ENCODE measurements at places on chromosomes 1 and 21. TPM values are rescaled to one million over a fixed set of nuclear protein-coding genes. Genes with fewer than 3 reads are reported as not detected.

The DISP3 gene
- not detected for total RNA-seq

The ABCG1 gene
- 5.7 TPM for total RNA-seq

The NBPF4 gene
- total RNA-seq: not detected

The MTFR1L gene
- total RNA-seq: 85.2 TPM

The ANXA9 gene
- total RNA-seq: not detected

The NUP210L gene
- total RNA-seq: 3.0 TPM

The PHF13 gene
- 8.1 TPM for total RNA-seq

The S100A12 gene
- total RNA-seq: 1.2 TPM

The ESPN gene
- not detected for total RNA-seq

The VANGL1 gene
- total RNA-seq: 1.2 TPM

The RGS4 gene
- 0.69 TPM for total RNA-seq

The GLIS1 gene
- total RNA-seq: 0.40 TPM

DNA sequence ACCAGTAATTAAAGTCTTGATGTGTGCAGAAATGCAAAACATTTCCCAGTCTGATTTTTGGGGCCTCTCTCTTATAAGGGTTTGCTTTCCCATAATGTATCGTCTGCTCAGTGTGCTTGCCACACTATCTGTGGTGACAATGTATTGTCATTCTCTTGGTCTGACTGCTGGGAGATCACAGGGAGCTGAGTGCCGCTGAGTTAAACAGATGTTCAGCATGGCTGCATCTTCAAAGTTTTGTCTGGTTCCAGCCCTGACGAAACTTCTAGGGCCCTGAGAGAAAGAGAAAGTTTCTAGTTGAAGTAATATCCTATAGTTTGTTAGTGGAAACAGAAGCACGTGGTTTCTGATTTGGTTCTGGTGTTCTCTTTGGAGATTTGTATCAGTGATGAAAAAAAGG lies 42.6 kb downstream of the DNM3 start:
- no peak for DNase-seq

- peak; percentile 59 for DNase-seq
These were observed 61.4 kb upstream of the DIRAS3 start for GRCh38 chr1:68111519-68112436.

DNA sequence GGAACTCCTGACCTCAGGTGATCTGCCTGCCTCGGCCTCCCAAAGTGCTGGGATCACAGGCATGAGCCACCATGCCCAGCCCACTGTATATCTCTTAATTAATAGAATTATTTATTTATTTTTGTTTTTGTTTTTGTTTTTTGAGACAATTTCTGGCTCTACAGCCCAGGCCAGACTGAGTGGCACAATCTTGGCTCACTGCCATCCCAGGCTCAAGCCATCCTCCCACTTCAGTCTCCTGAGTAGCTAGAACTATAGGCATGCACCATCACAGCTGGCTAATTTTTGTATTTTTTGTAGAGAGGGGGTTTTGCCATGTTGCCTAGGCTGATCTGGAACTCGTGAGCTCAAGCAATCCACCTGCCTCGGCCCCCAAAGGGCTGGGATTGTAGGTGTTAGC lies 15.7 kb upstream of the WDTC1 start:
- no peak for DNase-seq

DNA sequence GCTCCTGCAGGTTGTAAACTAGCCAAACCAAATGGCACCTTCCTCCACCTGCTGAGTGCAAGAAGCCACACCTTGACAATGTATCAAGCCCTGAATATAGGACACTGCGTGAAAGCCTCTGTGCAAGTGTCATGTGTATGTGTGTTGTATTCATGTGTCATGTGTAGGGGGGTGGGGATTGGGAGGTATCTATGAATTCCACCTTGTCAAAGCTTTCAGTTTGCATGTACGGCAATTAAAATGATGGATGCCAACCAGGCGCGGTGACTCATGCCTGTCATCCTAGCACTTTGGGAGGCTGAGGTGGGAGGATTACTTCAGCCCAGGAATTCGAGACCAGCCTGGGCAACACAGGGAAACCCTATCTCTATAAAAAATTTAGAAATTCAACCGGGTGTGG lies 19.8 kb downstream of the CD34 start:
- no peak for DNase-seq

- DNase-seq: no peak
These were observed 8.7 kb downstream of the C1orf174 start for GRCh38 chr1:3891329-3891865.

GRCh38 chr1:205907794-205908193 lies 35.5 kb downstream of the SLC26A9 start:
- no peak for DNase-seq

DNA sequence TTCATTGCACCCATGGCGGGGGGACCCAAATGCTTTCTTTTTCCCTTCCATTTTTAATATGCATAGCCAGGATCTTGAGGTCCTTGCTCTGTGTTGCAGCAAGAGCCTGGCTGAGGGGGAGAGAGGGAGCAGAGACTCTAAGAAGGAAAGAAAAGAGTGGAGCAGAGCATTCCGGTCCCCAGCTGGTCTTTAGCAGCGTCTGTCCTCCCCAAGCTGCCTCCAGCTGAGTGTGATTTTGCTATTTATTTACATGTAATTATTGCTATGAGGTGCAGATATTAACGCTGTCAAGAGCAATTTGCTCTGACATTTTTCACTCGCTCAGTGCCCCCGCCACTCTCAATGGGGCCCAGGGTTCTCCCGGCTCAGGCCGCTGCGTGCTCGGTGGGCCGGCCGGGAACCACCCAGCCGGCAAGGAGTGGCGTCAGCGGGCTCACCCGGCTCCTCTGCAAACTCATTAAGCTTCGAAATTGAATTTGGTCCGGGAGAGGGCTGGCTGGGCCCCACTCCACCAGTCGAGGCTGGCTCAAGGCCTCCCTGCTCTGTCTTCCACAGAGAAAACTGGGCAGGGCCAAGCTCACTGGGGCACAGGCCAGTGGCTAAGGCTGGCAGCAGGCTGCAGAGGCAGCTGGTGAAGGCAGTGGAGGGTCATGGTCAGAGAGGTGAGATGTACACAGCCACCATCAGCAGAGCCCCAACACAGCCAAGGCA lies 93.2 kb downstream of the PAX7 start:
- DNase-seq: no peak

DNA sequence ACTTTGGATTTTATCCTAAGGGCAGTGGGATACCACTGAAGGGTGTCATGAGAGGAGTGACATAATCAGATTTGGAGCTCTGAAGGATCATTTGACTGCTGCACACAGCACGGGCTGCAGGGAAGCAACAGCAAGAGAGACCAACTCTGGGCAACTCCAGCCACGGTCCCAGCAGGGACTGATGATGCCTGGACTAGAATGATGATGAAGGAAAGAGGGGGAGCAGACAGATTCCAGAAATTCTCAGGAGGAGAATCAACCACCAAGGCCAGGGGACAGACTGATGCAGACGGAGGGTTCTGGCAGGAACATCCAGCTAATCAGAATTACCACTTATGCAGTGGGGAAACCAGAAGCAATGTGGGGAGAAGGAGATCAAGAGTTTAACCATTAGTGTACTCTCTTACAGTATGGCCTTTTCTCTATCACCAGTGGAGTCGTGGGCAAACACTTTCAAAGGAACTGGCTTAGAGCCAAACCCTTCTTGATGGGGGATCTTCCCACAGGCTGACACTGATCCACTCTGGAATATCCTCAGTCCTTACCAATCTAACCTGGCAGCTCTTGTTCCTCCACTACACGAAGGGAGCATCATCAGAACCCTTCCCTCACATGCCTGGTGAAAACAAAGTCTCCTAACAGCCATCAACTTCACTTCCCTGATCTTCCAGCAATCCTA lies 3.3 kb downstream of the URB1 start:
- no peak for DNase-seq

GRCh38 chr21:42676808-42677207 lies 23.4 kb downstream of the PDE9A start:
- no peak for DNase-seq

DNA sequence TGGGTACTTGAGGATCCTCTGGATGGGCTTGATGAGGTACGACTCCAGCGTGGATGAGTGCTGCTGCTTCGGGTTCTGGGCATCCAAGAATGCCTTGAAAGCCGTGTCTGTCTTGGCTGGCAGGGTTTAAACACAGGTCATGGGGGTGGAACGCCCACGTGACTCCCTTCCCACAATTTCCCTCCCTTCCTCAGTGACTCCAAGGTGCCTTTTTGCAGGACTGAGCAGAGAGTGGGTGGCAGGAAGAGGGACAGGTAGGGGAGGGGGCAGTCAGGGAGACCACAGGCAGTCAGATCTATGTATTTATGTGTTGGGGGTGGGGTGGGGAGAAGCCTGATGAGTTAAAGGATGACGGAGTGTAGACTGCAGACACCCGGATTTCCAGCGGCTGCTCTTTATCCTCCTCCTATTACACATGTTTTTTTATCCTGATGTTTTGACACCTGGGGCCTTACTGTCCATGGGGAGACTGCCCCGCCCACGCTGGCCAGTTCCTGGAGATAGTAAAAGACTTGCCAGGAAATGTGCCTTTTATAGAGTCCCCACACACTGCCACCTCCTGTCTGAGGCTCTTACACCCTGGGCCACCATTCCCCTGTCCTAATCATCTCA lies 103.2 kb upstream of the KRTAP19-8 start:
- no peak for DNase-seq

GRCh38 chr1:28190337-28190979 lies 14.0 kb upstream of the PTAFR start:
- DNase-seq: no peak

DNA sequence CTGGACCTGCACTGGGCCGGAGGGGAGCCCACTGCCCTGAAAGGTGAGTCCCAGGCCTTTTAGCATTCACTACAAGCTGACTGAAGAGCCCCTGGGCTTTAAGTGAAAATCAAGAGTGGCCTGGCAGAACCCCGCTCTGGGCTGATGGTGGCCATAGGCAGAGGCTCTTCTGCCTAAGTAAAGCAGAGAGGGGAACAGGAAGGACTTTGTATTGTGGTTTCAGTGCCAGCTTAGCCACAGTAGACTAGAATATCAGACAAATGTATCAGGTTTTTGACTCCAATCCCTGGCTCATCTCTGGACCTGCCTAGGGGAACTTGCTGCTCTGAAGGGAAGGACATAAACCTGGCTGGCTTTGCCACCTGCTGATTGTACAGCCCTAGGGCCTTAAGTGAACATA lies 10.2 kb upstream of the HENMT1 start:
- no peak for DNase-seq

DNA sequence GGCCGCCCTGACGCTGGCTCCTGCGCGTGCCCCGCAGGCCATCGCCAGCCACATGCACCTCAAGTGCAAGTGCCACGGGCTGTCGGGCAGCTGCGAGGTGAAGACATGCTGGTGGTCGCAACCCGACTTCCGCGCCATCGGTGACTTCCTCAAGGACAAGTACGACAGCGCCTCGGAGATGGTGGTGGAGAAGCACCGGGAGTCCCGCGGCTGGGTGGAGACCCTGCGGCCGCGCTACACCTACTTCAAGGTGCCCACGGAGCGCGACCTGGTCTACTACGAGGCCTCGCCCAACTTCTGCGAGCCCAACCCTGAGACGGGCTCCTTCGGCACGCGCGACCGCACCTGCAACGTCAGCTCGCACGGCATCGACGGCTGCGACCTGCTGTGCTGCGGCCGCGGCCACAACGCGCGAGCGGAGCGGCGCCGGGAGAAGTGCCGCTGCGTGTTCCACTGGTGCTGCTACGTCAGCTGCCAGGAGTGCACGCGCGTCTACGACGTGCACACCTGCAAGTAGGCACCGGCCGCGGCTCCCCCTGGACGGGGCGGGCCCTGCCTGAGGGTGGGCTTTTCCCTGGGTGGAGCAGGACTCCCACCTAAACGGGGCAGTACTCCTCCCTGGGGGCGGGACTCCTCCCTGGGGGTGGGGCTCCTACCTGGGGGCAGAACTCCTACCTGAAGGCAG lies 23.4 kb upstream of the ARF1 start:
- DNase-seq: no peak

GRCh38 chr1:116439701-116440100 lies 66.7 kb downstream of the ATP1A1 start:
- no peak for DNase-seq

GRCh38 chr1:33718186-33718585 lies 145.7 kb upstream of the HMGB4 start:
- no peak for DNase-seq

DNA sequence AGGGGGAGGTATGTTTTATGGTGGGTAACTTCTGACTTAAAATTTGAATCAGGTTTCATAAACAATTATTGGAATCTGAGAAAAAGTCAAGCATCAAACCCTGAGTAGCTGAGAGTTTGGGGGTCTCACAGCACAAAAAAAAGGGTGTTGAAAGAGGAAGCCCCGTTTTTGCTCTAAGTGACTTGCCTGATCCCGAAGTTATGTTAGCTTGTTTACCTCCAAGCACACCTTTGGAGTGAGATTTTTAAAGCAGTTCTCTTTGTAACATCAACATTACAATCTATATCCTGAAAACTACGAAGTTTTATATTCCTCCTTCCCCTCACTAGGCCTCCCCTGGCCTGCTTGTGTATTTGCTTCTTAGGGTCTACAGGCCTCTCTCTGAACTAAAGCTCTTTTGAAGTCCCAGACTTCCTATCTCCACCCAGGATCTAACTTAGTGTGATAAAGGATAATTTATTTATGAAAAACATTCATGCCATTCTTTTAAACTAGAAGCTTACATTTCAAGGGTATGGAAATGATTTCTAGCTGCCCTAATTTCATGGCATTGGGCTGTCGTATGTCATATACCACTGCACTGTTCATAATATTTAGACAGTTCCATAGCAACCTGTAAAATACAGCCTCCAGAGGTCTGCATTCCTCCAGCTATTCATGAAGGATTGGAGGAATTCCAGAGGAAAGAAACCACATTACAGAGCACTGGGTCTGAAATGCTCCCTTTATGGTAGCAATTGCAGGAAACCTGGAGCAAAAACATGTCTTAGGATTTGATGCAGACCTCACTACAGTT lies 36.1 kb upstream of the RGS1 start:
- no peak for DNase-seq

- no peak for DNase-seq
These were observed 250.5 kb downstream of the NRIP1 start for GRCh38 chr21:14814282-14814681.

- DNase-seq: no peak
These were observed 293.7 kb downstream of the RGS7 start for GRCh38 chr1:241063276-241063675.

- DNase-seq: no peak
These were observed 22.2 kb upstream of the IPO9 start for GRCh38 chr1:201806801-201807200.

GRCh38 chr1:225987491-225988316 lies 11.4 kb downstream of the SDE2 start:
- DNase-seq: no peak

GRCh38 chr1:179803104-179803503 lies 60.0 kb downstream of the FAM163A start:
- DNase-seq: no peak

DNA sequence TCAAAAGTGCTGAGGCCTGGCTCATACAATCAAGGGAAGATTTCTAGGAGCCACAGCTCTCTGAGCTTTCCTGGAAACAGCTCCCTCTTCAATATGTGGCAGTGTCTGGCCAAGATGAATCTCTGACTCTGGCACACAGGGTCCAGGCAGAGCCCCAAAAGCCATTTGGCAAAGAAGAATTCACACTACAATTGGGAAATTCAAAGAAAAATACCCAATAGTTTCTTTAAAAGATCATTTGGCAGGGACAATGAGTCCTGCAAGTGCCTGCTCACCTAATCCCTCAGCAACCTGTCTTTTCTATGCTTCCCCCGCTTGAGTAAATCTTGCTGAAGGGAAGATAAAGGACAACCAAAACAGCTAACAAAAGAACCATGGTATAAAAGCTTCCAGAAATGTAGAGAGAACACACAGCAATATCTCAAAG lies 124.6 kb downstream of the TGFBR3 start:
- peak; percentile 57 for DNase-seq

Measured in psoas muscle (tissue), 8 donors.